Thoracic aorta (tissue), 2 donors: ENCODE measurements at places on chromosomes 12 and 14. TPM values are rescaled to one million over a fixed set of nuclear protein-coding genes. Genes with fewer than 3 reads are reported as not detected.

The NKX2-1 gene
- not detected for total RNA-seq

The BEGAIN gene
- 0.27 TPM for total RNA-seq

GRCh38 chr12:95073698-95074520 lies 491 bp upstream of the NR2C1 start:
- no peaks in the 10 kb centered on the region for H3K27me3 ChIP-seq
- peaks cover 20% of the 10 kb centered on the region for H3K4me1 ChIP-seq
- H3K4me3 ChIP-seq: peak overlapping the region; percentile 97
- H3K27ac ChIP-seq: peak overlapping the region; percentile 85
- DNase-seq: no peak

DNA sequence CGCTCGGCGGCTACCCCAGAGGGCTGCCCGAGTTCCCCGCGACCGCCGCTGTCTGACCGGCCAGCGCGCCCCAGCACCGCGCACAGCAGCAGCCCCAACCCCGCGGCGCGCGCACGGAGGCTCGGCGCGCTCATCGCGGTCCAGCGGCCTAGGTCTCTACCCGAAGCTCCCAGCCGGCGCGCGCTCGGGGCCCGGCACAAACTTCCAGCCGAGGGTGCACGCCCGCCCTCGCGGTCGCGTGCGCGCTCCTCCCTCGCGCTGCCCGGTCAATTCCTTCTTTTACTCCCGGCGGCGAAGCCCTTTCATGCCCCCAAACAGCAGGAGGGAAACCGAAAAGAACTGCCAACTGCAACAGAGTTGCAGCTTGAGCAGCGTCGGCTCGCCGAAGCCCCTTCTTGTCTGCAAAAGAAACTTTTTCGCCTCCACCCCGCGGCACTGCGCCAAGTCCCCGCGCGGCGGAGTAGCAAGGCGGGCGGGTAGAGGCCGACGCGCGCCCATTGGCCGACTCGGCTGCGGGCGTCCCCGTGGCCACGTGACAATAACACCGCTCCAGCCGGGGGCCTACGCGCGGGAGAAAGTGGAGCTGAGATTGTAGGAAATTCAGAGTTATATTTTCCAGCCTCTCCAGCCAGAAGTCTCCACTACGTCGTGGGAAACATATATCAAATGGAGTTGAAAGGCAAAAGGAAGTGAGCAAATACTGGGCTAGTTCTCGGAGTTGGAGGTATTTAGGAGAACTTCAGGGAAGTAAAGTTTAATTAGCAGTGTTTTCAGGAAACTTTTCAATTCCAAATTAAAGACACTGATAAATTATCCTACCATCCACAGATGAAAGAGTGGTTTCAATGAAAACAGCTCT lies at the start of gene LRIG3:
Gene LRIG3, minus strand, starts transcription at position 403 of the 859 bp plus-strand sequence. Its CDS starts 269 bp downstream, at position 134.
- no peaks in the 10 kb centered on the region for H3K27me3 ChIP-seq
- H3K27ac ChIP-seq: peak within 1 kb of the TSS; percentile 92
- DNase-seq: peak; percentile 53
- no peaks in the 10 kb centered on the region for H3K36me3 ChIP-seq
- H3K4me3 ChIP-seq: peak within 1 kb of the TSS; percentile 81

DNA sequence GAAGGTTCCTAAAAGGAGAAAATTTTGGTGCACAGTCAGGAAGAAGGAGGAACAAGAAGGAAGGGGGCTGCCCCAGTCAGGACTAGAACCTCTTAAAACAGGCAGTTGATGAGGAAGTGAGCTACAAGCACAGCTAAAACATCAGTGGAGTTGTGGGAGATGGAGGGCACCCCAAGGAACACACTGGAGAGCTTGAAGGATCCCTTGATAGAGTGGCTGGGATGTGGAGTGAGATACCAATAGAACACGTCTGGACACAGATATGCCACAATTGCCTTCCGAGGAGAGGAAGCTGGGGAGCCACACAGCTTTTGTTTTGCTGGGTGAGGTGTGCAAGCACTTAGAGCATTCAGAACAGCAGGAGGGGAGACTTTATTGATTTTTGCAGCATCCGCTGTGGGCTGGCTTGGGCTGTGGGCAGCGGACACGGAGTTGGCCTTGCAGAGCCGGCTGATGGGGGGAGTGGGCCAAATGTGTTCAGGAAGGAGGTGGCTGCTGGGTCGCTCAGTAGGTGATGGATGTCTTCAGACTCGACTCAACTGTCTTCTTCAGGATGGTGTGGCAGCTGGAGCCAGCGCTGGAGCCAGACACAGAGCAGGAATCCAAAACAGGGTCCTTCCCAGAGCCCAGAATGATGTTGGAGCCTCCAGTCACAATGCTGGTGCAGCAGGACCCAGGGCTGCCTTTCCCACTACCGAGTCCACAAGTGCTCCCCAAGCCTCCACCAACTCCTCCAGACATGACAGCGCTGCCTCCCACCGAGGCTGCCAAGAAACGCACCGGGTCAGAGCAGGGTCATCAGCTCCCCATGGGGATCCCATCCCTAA lies 4.7 kb upstream of the KRT79 start:
- H3K27me3 ChIP-seq: no peaks in the 10 kb centered on the region
- H3K4me3 ChIP-seq: no peak overlapping the region
- DNase-seq: no peak
- H3K36me3 ChIP-seq: no peaks in the 10 kb centered on the region
- no peak overlapping the region for H3K27ac ChIP-seq

GRCh38 chr12:130462558-130463274 lies 125.0 kb downstream of the PIWIL1 start:
- H3K36me3 ChIP-seq: no peaks in the 10 kb centered on the region
- H3K4me1 ChIP-seq: no peaks in the 10 kb centered on the region
- no peaks in the 10 kb centered on the region for H3K27me3 ChIP-seq
- H3K27ac ChIP-seq: no peak overlapping the region
- H3K4me3 ChIP-seq: no peak overlapping the region
- no peak for DNase-seq
